ENCODE measurements at places on chromosomes 7 and 10.

DNA sequence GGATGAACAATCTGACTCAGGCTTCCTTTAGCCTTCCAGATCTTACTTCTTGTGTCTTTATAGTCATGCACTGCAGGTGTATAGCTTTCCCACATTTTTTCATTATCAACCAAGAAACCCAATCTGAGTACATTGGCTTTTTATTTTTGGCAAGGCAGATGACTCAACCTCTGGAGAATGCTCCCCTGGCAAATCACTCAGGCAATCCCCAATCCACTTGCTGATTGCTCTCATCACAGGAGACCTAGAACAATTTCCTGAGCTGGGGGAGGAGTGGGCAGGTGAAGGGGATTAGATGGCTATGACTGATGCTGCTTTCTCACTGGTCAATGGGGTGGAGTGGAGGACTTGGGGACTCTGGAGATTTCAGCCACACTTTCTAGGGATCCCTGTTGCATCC, 134.4 kb downstream of the SLC16A9 start:
- no peak for DNase-seq

DNA sequence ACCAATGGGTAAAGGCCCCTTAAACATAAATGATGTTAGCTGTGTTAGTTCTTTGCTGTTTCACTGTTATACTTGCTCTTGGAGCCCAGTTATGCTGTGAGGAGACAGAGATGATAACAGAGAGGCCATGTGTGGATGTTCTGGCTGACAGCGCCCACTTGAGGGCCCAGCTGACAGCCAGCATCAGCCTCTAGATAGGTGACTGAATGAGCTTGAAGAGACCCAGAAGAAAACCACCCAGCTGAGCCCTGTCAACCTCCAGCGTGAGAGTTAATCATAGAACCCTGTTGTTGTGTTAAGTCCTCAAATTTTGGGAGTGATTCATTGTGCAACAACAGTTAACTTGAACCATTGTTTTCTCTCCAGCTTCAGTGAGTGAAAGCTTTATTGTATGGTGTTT, 91.7 kb downstream of the GLRX3 start:
- no peak for DNase-seq

DNA sequence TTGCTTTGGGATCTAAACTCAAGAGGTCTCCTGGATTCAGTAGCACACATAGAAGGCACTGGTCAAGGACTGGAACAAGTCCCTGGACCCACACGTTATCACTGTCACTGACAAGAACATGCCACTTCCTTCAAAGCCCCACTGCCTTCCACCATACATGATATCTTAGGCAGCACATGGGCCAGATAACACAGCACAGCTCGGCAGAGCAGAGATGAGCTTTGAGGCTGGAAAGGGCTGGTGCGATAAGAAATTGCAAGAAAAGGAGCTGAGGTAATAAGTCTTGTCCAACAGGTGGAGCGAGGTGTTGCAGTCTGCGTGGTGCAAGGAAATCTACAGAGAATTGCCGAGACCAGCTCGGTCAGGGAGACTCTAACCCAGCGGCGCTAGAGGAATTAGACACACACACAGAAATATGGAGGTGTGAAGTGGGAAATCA, 139.8 kb upstream of the CDK13 start:
- no peak for DNase-seq

DNA sequence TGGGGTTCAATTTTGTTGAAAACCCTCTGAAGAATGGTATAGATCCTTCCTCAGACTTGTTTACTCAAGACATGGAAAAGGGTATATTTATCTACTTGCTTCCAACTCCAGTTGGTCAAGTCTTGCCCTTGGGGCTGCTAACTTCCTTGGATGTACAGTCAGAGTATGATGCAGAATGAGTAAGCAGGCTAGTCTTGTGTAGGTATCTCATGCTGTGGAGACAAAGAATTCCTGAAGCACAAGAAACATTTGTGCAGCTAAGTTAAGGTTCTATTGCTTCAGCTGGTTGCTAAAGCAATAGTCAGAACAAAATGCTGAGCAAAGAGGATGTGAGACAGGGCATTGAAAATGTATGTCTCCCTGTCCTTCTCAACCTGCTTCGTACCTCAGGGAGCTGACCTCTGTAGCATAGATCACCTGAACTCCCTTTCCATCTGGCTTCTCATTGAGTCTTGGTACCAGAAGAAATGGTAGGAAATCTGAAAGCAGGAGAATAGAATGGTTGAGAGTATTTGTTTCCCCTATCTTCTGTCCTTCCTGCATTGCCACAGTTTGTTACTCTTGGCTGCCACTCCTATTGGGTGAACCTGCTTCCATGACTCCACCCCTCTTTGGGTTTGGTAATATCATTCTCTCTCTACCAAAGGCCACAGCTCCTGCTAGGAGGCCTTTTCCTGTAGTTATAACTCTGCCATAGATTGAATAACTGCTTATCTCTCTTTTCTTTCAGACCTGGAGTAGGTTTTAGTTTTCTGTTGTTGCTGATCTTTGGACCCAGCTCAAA, 346.0 kb downstream of the PHF14 start:
- DNase-seq = no peak

Data from neural progenitor cell (in vitro differentiated cells).